ENCODE measurements at places on chromosomes 5 and 9. TPM values are rescaled to one million over a fixed set of nuclear protein-coding genes. Genes with fewer than 3 reads are reported as not detected.

GRCh38 chr9:35646153-35646532 lies 4.6 kb downstream of the SIT1 start:
- DNase-seq: no peak

DNA sequence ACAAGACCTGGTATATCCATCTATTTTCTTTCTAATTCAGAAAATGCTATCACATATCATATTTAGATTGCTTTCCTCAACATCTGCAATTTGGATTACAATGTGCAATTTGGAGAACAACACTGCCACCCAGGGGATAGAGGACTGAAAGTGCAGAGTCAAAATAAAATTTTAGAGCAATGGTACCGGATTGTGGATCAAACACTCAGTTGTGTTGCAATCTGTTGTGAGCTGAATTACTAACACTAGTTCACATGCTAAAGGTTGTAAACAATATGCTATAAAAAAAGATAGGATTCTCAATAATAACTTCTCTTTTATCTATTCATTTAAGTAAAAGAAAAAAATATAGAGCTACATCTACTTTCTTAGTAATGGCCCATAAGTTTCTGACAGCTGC lies 11.9 kb upstream of the SRFBP1 start:
- peak; percentile 35 for DNase-seq

- no peak for DNase-seq
These were observed 350 bp upstream of the SLC25A46 start for GRCh38 chr5:110738503-110738811.

DNA sequence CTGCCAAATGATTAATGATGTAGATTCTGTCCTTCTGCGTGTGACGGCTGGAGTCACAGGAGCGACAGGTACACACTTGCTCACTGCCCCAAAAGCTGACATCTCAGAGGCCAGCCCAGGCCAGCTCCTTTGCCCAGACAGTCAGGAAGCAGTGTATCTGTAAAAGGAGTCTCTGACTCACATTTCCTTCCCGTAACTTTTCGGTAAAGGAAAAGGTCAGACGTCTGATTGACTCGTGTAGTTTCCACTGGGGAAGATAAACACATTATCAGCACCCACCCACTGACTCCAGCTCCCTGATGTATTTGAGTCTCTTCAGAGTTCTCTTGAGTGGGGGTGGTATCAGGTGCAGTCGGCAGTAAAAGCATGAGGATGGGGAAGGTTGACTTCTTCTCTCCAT lies 64.4 kb upstream of the WWC1 start:
- peak; percentile 43 for DNase-seq

GRCh38 chr5:172680921-172681320 lies 39.9 kb downstream of the NEURL1B start:
- DNase-seq: no peak

- no peak for DNase-seq
These were observed 72.7 kb downstream of the GHR start for GRCh38 chr5:42495914-42496313.

DNA sequence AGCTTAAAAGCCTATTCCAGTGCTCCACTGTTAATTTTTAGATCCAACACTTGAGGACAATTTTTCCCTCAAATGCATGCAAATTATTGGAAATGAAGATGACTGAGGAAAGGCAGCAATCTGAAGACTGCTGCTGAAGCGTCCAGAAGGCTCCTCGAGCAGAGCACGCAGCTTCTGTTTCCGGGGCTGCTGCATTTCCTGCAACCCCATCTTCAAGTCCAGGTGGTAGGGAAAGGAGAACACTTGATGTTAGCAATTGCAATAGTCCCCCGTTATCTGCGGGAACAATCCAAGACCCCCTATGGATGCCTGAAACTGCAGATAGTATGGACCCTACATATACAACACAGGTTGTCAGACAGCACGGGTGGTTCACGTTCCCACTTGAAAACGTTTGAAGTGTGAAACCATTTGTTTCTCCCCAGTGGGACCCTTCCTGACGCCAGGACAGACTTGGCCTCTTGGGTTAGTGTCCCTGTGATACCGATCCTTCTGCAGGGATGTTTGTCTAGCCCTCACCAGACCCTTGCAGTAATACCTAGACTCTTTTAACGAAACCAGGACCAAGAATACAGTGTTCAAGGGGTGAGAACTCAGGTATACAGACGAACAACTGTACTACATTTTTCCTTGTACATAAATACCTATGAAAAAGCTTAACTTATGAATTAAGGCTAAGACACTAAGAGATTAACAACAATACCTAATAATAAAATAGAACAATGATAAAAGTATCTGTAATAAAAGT lies 152.3 kb downstream of the HSD17B3 start:
- no peak for DNase-seq

GRCh38 chr5:141623186-141623585 lies 4.4 kb upstream of the DIAPH1 start:
- DNase-seq: peak; percentile 60

DNA sequence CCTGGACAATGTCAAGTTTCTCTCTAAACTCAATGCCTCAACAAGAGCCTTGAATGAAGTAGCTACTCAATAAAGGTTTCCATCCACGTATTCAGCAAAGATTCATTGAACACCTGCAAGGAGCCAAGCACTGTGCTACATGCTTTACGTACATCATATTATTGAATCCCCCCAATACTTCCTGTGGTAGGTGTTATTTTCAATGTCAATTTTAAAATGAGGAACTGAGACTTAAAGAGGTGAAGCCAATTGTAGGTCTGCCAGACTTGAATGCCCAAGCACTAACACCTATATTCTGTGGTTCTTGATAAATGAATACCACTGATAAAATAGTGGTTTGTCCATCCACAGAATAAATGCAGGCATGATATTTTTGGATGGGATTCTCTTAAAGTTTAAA lies 162.3 kb downstream of the DRD1 start:
- DNase-seq: no peak

DNA sequence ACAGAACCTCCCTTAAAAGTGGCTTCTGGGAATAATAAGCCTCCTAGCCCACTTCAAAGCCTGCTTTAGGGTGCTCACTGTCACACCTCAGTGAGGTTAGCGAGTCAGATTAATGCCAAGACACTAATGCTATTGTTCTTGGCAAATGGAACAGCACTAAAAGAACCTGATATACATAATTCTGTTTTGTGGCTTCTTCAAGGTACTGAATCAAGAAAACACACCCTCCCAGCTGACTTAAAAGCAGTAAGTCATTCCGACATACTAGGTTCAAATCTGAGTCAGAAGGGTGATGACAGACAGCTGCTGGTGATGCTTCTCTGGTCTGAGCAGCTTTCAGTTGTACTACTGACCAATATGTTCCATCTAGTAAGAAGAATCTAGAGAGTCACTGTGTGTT lies 121.6 kb downstream of the OXCT1 start:
- peak; percentile 59 for DNase-seq

ALDH1B1 gene
- 21.8 TPM for total RNA-seq

N4BP3 gene
- total RNA-seq: 3.3 TPM

NUTM2G gene
- not detected for total RNA-seq
